NCI-H1694 (cell line): ENCODE measurements at places on chromosomes 6 and 20.

DNA sequence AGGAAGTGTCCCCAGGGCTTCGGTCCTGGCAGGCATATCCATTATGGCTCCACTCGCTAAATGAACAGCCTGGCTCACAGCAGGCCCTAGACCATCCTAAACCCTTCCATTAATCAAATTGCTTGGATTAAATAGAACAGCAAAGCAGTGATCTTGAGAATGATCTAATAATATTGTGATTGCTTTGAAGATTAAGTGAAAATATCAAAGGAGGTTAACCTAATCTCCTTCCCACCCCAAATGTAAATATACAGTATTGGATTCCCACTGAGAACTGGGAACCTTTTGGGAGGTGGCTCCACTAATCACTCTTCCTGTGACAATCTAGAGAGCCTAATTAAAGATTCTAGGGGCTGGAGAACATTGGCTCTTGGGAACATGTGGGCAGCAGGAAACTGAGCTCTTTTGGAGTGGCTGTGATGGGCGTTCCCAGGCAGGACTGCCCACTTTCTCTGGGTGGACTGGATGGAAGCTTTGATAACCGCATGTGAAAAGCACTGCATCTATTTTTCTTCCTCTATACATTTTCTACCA is 68.3 kb upstream of the FRMD1 start:
- no peak for DNase-seq

DNA sequence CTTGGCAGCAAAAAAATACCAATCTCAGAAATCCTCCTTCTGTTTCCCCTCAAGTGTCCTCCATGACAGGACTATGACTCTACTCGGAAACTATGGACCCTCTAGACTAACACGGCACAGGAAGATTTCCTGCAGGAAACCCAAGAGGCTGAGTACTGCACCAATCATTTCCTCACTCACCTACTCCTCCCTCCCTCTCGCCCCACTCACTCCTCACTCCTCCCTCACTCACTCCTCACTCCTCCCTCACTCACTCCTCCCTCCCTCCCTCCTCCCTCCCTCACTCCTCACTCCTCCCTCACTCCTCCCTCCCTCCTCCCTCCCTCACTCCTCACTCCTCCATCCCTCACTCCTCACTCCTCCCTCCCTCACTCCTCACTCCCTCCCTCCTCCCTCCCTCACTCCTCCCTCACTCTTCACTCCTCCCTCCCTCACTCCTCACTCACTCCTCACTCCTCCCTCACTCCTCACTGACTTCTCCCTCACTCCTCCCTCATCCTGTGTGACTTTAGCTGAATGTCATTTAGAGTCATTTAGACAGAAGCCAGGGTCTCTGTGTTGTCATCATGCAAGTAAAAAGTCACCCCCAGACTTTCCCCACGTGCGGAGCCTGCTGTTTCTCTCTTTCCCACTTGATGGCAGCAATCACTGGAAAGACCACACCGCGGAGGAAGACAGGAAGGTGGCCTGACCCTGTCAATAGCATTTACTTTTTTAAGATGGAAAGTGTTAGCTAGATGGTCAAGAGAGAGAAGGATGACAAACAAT is 226.8 kb upstream of the PDE10A start:
- no peak for DNase-seq

DNA sequence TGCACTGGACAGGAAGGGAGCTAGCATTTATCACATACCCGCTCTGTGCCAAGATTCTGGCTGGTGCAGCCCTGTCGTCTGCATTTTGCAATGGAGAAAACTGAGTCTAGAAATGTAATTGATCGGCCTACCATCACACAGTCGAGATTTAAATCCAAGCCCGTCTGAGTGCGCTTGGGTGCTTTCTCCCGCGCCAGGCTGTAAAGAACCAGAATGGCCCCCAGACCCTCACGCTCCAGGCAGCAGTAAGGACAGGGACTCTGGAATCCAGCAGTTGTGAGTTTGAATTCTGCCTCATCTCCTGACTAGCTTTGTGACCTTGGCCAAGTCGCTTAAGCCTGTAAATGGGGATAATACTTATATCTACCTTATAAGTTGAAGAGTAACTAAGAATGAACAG is 10.8 kb downstream of the DYNLRB1 start:
- no peak for DNase-seq

DNA sequence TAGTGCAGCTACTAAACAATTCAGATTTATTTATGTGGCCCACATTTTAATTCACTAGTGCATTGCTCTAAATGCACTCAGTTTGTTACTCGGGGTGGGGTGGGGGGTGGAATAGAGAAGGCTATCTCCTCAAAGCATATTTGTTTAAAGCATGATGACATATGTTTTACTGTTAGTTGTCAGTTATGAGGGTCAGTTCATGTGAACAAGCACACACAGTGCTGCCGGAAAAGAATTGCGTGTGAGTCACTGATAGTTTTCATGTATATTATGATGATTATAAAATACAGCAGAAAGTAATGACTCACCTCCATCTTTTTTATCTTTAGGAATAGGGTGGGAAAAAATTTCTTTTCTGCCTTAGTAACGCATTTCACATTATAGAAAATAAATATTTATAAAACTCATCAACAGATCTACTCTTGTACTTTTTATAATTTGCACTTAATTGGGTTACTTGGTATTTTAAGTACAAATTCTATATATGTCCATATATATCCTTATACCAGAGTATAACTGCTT is 42.2 kb upstream of the STXBP5 start:
- DNase-seq, result no peak

- no peak for DNase-seq
Observed at GRCh38 chr20:9993137-9993536, 41.6 kb upstream of the ANKEF1 start.

GRCh38 chr6:47977314-47977713 is 133.7 kb downstream of the PTCHD4 start:
- no peak for DNase-seq
